ENCODE measurements at places on chromosomes 7 and 10. TPM values are rescaled to one million over a fixed set of nuclear protein-coding genes. Genes with fewer than 3 reads are reported as not detected.

DNA sequence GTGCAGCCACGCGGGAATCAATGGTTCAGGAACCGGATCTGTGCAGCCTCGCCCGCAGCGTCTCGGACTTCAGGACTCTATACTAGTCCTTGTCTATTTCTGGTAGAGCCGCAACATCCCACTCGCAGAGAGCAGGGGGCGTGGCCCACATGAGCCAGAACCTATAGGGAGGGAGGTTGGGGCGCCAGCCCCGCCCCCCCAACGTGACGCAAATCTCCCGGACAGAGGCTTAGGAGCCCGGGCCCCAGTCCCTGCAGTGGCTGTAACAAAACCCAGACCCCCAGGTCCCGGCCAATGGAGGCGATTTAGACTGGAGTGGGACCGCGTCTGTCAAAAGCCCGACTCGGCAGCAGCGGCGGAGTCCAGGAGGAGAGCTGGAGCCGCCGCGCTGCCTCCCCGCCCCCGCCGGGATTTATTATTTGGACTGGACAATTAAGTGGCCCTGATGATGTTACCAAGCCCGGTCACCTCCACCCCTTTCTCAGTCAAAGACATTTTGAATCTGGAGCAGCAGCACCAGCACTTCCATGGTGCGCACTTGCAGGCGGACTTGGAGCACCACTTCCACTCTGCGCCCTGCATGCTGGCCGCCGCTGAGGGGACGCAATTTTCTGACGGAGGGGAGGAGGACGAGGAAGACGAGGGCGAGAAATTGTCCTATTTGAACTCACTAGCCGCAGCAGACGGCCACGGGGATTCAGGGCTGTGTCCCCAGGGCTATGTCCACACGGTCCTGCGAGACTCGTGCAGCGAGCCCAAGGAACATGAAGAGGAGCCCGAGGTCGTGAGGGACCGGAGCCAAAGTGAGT, at the start of gene NKX2-3:
TSS of gene NKX2-3 (plus strand) at position 256 of the 809 bp plus-strand sequence. CDS start at position 446, 190 bp downstream.
- peak; percentile 88 for DNase-seq

Gene STEAP1B
- total RNA-seq, result 31.8 TPM

- DNase-seq, result peak; percentile 91
Measured at GRCh38 chr10:63711867-63712716, 190.9 kb downstream of the REEP3 start.

DNA sequence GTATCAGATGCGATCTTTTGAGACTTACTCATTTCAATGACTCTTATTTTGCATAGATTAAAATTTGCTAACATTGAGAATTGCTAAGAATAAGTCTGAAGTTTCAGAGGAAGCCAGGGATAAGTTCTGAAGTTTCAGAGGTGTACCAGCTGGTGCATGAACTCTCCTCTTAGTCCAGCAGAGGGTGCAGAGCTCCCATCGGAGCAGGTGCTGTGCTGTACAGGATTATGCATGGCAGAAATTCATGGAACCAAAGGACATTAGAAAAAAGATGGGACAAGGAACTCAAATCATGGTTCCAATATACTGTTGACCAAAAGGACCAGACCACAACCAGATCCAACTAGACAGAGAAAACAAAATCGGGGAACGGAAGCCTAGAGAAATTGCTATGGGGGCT, 41.9 kb downstream of the MGAM2 start:
- DNase-seq, result no peak

Gene SEMA3A
- 2.5 TPM for total RNA-seq

Gene PNLIPRP2
- not detected for total RNA-seq

All from osteoblast (primary cell).